IPS DF 6.9 (cell line): ENCODE measurements at places on chromosomes 6 and 20.

GRCh38 chr6:34979218-34979617, 90.2 kb downstream of the ANKS1A start:
- DNase-seq = no peak

- no peak for DNase-seq
Measured at GRCh38 chr6:148146717-148147462, 195.7 kb upstream of the SASH1 start.

- no peak for DNase-seq
Measured at GRCh38 chr6:78598966-78599365, 268.4 kb upstream of the IRAK1BP1 start.

GRCh38 chr20:45649312-45649863, 18.3 kb upstream of the WFDC9 start:
- DNase-seq = no peak

DNA sequence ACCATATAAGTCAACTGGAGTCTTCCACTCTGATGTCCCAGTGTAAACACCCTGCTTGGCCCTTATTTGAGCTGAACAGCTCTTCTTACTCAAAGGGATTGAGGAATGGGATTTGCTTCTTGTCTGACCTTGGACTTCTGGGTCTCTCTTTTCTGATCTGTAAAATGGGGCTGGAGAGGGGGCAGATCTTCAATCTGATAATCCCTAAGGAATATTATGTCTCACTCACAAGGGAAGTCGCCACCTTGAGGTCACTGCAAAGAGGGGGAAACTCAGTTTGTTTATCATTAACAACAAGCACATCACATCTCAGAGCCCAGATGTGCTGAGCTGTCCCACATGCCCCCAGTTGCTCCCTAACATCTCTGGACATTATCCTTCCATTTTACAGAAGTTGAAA, 15.1 kb downstream of the KCNS1 start:
- DNase-seq = no peak

GRCh38 chr6:76004202-76004601, 68.3 kb downstream of the IMPG1 start:
- DNase-seq = no peak

GRCh38 chr6:121439475-121439874, 4.0 kb downstream of the GJA1 start:
- DNase-seq = no peak

GRCh38 chr20:55782912-55783253, 222.4 kb downstream of the CBLN4 start:
- no peak for DNase-seq

DNA sequence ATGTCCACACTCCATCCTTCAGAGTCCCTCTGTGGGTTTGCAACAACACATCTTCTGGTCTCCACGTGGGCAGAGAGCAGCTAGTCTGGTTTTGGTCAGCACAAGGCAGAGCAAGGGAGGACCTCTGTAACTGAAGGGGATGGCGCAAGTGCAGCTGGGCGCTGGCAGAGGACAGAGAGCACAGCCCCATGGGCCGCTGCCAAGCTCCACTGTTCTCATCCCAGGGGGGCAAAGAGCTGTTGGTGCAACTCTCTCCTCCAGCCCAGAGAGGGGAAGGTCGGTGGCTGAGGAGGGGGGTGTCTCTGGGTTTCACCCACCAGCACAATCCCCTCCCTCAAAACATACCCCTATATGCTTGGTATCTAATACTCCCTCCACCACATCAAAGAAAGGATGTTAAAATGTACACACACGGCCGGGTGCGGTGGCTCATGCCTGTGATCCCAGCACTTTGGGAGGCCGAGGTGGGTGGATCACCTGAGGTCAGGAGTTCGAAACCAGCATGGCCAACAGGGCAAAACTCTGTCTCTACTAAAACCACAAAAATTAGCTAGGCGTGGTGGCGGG, 9.1 kb downstream of the ATP9A start:
- no peak for DNase-seq

DNA sequence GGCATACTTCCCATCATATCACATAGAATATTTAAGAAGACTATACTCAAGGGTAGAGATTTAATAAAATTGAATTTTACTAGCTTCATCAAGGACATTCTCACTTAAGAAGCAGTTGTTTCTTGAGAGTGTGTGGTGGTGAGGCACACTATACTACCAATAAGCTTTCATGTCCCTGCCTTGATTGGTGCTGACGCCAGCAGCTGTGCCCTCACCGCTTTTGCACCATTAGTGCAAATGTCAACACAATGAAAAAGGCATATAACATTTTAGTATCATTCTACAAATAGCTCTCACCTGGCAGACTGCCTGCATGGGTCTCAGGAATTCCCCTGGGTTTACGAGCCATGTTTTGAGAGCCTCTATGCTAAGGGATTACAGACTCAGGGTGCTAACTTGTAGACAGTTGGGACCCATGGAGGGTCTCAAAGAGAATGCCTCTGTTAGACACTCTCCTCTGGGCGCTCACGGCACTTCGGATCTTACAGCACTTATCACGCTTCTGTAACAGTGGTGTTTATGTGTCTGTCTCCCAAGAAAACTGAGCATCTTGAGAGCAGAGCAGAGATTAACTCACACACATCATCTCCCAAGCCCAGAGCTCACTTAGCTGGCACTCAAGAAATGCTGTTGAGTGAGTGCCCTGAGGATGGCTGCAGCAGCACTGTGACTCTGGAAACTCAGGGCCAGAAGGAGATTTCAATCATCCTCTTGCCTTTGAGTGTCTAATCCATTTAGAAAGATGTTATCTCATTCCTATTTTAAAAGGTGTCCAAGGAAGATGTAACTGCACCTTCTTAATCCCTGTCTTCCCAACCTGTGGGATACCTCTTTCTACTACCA, 143.3 kb upstream of the GPR6 start:
- DNase-seq = no peak

- no peak for DNase-seq
Measured at GRCh38 chr6:156390621-156391020, 386.6 kb upstream of the ARID1B start.

DNA sequence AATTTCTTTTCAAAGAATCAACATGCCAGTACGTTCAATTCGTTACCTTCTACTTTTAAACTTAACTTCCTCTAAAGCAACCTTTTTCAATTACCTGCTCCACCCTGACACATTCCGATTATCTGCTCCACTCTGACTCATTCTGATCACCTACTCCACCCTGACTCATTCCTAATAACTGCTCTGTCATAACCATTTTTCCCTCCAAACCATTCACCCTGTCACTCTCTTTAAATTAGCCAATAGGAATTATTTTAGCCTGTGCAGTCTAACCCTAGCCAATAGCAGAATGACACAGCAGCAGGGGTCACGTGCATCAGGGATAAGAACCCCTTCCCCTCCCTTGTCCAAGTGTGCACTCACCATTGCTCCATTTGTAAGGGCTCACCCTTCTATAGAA, 557.4 kb upstream of the EYS start:
- no peak for DNase-seq

DNA sequence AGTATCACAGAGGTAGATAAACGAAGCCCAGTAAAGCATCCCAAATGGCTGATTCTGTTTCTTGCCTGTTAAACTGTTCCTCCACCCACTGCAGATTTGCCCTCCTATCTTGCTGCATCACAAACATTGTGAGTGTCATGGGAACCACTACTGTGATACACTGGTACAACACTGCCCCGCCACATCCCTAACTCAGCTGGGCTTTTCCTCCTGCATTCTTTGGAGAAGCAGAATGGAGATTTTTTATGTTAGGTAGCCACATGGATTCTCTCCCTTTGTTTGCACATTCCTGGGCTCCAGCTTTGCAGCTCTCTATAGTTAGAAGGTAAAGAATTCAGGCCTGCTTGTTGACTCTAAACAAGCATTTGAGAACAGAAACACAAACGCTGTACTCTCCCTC, 234.1 kb downstream of the TMEM242 start:
- peak; percentile 50 for DNase-seq

- DNase-seq = no peak
Measured at GRCh38 chr6:1324936-1325335, 13.0 kb downstream of the FOXQ1 start.

DNA sequence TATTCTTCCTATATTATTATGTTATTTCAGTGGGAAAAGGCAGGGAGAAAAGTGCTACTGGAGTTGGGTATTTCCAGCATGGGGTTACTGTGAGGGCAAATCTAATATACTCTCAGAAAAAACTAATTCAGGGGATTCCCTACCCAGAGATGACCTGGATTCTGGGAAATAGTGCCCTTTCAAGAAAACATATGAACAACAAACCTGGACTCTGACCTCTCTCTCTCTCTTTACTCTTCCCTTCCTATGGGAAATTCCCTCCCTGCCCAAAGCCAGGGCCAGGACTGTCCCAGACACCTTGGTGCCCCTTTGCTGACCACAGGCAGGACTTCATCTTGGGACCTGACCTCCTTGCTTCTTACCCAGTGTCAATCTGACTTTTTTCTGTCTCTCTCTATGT, 1.6 kb upstream of the UBD start:
- no peak for DNase-seq

DNA sequence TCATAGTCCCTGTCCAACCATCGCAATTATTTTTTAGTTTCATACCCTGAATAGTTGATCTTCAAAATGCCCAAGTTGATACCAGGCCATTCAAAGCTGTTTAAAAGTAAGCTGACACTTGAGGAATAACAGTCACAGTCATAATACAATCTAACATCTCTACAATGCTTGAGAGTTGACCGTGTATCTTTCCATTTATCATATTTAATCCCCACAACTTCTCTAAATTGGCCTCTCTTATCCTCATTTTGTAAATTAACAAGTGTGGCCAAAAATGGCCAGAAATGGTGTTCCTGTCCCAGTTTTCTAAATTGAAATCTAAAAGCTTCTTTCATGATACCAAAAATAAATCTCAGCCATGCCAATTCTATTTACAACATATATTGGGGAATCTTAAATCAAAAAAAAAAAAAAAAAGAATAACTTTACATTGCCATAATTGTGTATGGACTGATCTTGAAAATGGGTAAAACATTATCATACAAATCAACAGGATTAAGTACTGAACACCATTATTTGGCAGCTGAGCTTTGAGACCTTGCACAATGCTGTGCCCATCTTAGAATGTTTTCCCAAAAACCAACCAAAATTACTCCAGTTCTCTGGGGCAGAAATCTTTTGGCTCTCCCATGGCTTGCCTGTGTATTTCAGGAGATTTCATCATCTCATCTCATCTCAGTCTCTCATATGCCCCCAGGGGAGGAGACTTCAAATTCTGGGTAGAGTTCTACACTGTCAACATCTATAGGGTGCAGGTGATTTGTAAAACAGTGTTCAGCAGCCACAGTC, 448.7 kb upstream of the JARID2 start:
- no peak for DNase-seq

DNA sequence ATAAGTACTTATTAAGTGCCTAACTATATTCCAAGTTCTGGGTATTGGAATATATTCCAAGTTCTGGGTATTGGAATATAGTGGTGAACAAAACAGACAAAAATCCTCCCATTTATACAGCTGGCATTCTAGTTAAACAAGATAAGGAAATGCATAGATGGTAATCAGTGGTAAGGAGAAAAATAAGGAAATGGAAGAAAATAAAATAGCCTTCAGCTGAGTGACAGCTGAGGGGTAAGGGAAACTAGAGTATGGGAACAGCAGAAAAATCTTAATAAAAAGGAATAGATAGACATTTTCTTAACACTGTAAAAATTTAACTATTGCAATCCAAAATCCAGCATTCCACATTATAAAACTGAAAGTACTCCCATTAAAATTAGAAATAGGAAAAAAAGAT, 17.2 kb upstream of the WFDC10A start:
- no peak for DNase-seq

DNA sequence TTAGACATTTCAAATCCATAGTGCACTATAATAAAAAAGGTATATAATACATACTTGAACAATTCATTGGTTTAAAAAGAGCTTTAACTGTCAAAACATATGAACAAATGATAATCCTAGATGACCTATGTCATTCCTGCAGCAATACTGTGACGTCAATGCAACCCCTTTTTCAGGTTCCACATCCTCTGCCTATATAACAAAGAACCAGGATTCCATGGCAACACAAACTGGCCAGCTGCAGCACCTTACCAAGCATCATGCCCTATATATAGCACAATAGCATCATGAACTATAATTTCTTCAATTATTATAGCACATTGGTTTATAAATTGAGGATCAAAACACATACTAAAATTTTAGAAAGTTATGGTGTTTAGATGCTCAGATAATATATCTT, 578 bp upstream of the PTCHD4 start:
- no peak for DNase-seq

DNA sequence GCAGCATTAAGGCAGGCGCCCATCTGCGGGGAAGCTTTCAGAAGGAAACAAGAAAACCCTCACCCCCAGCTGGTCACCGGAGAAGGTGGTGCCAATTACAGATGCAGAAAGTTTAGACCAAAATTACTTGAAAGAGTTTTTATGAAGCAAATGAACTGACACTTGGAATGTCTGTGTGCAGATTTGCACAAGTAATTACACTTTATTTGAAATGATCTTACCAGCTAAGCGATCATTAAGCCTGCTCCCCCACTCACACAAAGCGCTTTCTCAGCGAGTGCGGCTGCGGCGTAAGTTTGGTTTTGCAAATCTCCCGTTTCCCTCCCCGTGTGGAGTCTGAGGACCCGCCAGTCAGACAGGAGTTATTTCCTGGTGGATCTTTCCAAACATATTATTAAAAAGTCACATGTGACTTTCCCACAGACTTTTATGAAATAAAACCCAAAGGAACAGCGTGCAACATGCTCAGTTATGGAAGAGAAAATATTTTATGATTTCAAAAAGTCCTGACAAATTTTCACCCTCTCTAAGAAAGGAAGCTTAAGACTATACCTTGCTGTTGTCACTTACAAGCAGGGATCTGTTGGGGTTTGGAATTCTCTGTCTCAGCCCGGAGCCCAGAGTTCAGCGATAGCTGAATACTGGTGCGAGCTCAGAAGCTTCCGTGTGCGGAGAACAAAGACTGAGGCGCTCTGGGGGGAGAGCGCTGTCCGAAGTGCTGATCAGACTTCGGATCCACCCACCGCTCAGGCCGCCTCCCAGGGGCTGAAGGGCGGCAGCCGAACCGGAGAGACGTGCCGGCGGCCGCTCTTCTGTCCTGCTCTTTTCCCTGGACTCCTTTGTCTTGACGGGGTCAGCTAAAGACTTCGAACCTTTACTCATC, 2.7 kb upstream of the MYT1 start:
- peak; percentile 75 for DNase-seq

GRCh38 chr6:127186889-127187288, 68.4 kb downstream of the RSPO3 start:
- DNase-seq = peak; percentile 18

DNA sequence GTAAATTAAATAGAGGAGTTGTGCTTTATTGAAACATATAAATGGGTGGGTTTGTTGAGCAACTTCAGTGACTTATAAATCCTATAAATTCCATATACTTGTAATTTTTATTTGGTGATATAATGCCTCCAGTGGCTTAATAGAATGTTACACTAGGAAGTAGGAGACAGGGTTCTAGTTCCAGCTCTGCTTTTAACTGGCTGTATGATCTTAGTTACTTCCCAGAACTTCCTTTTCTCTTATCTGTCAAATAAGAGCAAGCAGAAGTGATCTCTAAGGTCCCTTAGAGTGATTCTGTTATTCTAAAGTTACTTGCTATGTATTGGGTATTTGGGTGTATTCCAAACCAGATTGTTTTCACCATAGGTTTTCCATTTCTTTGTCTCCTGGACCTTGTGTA, 10.2 kb downstream of the ZSCAN23 start:
- no peak for DNase-seq
